Activated B cell treated with CpG ODN at 0.5 μM for 24 hours (primary cell): ENCODE measurements at places on chromosomes 13 and 19.

DNA sequence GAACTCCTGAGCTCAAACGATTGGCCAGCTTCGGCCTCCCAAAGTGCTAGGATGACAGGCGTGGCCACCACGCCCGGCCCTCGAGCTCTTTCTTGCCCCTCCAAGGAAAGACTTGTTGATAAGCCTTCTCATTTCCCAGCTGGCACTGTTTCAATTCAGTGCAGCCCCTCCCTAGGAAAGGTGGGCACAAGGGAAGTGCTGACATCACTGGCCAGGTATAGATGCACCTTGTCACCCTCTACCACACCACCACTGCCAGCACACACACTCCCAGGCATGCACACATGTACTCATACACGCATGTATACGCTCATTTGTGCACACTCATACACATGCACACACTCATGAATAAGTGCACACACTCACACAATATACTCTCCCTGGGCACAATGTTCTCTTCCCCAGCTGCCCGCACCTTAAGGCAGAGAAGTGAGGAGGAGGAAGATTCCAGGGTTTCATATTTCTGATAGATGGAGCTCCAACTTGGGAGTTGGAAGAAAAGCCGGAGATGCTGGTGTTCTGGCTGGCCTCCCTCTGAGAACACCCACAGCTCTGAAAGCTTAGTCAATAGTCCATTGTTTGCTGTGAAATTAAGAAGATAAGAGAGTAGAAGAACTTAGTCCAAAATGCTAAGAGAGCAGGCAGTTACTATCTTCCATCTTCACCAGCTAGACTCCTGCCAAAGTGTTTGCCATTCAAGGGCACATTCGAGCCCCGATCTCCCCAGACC, 196.7 kb downstream of the FOXO1 start:
- DNase-seq: no peak
- no peak overlapping the region for H3K27ac ChIP-seq
- H3K27me3 ChIP-seq: no peaks in the 10 kb centered on the region
- peaks cover 18% of the 10 kb centered on the region for H3K4me1 ChIP-seq
- no peak overlapping the region for H3K4me3 ChIP-seq

DNA sequence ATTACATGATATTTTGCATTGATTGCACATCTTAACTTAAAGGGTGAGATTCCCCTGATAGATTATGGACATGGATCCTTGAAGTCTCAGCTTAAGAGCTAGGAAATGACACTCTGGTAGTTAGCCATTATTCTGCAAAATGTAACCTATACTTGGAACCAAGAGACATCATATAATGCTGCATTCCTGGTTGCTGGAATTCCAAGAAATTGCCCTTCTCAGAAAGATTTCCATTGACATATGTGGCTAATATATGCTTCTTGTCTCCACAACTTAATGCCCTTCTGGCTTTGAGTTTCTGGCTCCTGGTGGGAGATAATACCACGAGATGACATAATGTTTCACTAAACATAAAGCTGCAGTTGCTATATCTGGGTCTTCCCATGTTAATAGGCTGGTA, 204.4 kb upstream of the TRPC4 start:
- no peaks in the 10 kb centered on the region for H3K36me3 ChIP-seq
- no peak overlapping the region for H3K27ac ChIP-seq
- no peaks in the 10 kb centered on the region for H3K4me1 ChIP-seq
- DNase-seq: no peak
- H3K4me3 ChIP-seq: no peak overlapping the region

GRCh38 chr19:57434386-57435061, 601 bp upstream of the ZNF749 start:
- peaks cover 24% of the 10 kb centered on the region for H3K36me3 ChIP-seq
- H3K4me1 ChIP-seq: peaks cover 23% of the 10 kb centered on the region
- peak overlapping the region; percentile 84 for H3K27ac ChIP-seq
- peak overlapping the region; percentile 97 for H3K4me3 ChIP-seq

- H3K27me3 ChIP-seq: no peaks in the 10 kb centered on the region
- DNase-seq: no peak
- H3K4me1 ChIP-seq: no peaks in the 10 kb centered on the region
- peaks cover 41% of the 10 kb centered on the region for H3K36me3 ChIP-seq
Measured at GRCh38 chr19:50401605-50402450, 16.9 kb upstream of the SPIB start.

DNA sequence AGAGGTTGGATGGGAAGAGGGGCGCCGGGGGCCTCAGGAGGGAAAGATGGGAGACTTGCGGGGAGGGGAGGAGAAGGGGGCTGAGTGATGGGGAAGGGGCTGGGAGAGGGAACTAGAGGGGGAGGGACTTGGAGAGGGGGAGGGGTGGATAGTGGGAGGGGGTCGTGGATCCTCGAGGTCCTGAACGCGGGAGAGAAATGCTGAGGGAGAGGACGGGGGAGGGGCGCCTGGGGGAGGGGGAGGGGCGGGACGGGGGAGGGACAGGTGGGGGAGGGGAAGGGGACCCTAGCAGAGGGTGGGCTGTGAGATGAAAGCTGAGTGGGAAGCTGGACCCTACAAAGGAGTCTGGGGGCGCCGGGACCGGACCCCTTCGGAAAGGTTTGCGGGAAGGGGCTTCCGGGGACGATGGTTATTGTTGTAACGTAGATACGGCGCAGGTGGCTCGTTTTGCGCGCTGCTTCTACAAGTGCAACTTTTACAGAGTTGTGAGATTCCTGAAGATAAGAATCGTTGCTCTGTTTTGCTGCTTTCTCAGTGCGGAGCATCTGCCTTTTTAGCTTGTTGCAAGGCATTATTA, 418 bp downstream of the ZNF444 start:
- H3K36me3 ChIP-seq: peaks cover 10% of the 10 kb centered on the region
- peak overlapping the region; percentile 41 for H3K27ac ChIP-seq
- H3K27me3 ChIP-seq: no peaks in the 10 kb centered on the region
- H3K4me3 ChIP-seq: peak overlapping the region; percentile 98

- H3K36me3 ChIP-seq: no peaks in the 10 kb centered on the region
- DNase-seq: no peak
- H3K27me3 ChIP-seq: peaks cover 7% of the 10 kb centered on the region
- H3K4me1 ChIP-seq: no peaks in the 10 kb centered on the region
Measured at GRCh38 chr19:39209196-39209595, 5.1 kb upstream of the SYCN start.

DNA sequence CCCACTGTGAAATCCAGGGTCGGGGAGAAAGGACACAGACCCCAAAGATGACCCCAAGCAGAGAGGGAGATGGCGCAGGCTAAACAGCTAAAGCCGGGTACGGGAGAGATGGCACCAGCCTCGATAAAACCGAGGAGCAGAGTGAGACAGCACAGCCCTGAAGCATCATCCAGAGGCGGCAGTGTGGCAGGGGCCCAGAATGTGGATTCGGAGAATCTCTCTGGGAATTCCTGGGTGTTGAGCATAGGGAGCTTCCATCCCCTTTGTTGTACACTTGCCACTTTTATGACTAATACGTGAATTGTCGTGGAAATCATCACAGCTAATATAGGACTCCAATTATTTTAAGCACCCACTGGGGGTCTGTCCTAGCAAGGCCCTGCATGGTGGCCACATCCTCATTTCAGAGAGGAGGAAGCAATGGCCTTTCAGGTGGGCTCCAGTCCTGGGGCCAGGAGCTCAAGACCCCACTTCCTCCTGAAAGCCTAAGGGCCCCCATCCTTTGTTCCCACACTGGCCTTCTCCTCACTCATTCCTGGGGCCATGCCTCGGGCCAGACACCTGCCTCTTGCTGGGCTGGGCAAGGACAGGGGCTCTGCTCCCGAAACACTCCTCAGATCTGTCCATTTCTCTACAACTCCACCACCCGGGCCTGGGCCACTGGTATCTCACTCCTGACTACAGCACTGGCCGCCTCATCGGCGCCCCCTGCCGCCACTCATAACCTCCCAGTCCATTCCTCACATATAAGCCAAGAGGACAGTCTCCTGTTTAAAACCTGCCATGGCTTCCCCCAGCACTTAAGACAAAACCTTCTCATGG, 29.3 kb upstream of the ATP1A3 start:
- peaks cover 15% of the 10 kb centered on the region for H3K27me3 ChIP-seq
- H3K4me3 ChIP-seq: no peak overlapping the region
- DNase-seq: no peak
